ENCODE measurements at places on chromosomes 16 and 17.

DNA sequence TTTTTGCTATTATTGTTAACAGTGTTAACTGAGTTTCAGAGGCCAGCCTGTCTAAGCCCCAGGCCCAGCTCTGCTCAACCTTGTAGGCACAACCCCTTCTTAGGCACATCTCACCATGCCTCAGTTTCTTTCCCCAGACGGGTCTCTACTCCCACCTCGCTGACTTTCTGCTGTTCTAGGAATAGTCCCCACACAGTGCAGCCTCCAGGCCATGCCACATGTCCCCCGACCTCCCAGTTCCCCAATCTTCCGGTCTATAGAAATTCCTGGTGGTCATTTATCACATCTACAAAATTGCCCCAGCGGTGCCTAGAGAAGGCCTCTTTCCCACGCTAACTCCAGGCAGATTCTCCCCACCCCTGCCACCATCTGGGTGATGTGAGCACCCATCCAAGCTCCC, 34.8 kb downstream of the ADGRG5 start:
- DNase-seq = no peak

- DNase-seq = no peak
Observed at GRCh38 chr17:82234211-82235055, 5.6 kb downstream of the SLC16A3 start.

GRCh38 chr17:17463821-17464220, 13.0 kb upstream of the MED9 start:
- no peak for DNase-seq

GRCh38 chr16:6207580-6207979, 1110.0 kb upstream of the EEF2KMT start:
- DNase-seq = no peak

DNA sequence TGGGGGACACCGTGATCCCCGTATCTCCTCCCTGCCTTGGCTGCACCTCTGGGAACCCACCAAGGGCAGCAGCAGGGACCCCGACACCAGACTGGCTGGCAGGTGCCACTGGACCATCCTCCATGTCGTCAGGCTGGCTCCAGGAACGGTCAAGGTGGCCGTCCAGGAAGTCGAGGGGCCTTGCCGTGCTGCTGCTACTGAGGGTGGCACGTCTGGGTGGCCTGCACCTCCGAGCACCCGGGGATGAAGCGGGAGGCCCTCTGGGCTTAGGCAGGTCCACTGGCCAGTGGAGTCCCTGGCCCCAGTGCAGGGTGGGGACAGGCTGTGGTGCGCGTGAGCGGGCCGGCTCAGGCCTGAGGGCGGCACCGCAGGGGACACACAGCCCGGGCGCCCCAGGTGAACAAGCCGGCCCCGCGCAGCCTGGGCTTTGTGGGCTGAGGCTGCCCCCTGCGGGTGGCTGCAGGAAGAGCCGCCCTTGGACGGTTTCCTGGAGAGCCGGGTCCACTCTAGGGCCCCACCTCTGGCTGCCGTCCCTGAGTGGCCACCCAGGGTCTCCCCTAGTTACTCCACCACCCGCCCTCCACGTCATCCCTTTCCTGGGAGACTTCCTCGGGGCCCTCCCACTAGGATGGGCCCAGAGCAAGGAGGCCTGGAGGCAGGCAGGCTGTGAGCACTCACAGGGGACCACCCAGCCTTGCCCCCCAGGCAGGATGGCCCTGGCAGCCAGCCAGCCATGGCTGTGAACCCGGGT, 42.8 kb upstream of the ZC3H18 start:
- DNase-seq = peak; percentile 71

DNA sequence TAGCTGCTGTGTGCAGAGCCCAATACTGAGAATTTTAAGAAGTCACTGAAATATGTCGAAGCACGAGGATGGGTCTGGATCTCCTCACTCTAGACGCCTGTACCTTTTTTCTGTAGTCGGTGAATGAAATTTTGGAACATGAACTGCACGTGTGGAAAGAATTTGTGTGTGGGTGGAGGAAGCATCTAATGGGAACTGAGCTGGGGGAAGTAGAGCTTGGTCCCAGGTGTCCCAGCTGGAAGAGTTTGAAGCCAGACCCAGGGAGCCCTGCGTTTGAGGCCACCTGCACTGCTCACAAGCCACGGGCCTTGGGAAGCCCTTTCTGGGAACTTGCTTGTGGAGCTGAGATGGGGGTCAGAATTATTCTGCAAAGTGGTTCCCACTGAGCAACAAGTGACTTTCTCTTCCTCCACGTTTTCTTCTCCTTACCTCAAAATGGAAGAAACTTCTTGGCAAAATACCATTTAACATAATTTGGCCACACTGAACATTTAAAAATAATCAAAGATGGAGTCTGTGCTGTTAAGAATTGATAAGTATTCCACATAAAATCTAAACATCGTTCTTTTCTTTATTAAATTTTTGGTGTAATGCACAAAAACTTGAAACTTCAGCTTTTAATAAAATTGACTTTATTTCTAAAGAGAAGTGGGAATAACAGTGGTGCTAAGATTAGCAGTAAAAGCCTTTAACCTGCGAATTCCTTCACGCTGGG, 163.8 kb downstream of the PRKCA start:
- DNase-seq = no peak

DNA sequence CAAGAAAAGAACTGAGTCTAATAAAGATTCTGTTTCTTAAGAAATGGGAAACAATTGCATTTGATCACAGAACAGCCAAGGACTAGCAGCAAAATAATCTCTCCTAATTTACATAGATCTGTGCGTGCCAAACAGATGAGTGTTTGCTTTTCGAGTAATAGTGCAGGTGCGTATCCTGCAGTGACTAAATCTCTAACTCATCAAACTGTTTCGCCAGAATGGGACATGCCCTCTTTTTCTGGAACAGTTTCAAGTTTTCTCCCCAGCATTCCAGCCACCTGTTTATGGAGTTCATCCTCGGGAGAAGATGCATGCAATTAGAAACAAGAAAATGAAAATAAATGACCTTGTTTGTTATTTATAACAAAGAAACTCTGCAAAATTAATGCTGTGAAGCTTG, 5.7 kb upstream of the TOX3 start:
- DNase-seq = no peak

- peak; percentile 20 for DNase-seq
Observed at GRCh38 chr16:27520982-27521673, 28.6 kb downstream of the GTF3C1 start.

GRCh38 chr16:81945665-81946064, 65.6 kb downstream of the SDR42E1 start:
- no peak for DNase-seq

GRCh38 chr16:81480606-81481206, 36.1 kb downstream of the CMIP start:
- DNase-seq = no peak

DNA sequence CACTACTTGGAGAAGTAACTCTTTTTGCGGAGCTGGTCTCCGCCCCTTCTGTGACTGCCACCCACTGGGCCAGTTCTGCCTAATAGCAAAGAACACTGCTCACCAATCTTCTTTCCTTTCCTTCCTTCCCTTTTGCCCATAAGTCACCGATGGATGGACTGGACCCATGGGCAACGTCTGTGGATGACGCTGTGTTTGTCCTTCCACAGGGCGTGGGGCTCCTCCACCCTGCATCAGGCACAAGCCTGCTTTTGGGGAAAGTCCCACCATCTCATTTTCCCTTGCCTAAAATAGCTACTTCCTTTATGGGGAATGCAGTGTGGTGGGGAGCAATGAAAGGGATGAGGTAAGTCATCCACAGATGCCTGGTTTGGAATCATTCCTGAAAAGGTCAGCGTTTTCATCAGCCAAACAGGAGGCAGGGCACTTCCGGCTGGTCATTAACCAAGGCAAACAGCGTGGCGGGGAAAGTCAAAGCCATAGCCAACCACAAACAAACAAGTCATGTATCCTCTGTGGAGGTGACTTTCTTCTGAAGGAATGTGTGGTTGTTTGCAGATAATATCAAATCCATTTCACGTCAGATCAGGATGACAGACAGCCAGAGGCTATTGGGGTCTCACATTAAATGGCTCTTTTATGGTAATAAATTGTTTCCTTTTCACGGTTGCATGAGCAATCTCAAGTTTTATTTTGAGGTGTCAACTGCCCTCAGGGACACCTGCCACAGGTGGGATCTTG, 30.7 kb upstream of the MED9 start:
- peak; percentile 77 for DNase-seq

DNA sequence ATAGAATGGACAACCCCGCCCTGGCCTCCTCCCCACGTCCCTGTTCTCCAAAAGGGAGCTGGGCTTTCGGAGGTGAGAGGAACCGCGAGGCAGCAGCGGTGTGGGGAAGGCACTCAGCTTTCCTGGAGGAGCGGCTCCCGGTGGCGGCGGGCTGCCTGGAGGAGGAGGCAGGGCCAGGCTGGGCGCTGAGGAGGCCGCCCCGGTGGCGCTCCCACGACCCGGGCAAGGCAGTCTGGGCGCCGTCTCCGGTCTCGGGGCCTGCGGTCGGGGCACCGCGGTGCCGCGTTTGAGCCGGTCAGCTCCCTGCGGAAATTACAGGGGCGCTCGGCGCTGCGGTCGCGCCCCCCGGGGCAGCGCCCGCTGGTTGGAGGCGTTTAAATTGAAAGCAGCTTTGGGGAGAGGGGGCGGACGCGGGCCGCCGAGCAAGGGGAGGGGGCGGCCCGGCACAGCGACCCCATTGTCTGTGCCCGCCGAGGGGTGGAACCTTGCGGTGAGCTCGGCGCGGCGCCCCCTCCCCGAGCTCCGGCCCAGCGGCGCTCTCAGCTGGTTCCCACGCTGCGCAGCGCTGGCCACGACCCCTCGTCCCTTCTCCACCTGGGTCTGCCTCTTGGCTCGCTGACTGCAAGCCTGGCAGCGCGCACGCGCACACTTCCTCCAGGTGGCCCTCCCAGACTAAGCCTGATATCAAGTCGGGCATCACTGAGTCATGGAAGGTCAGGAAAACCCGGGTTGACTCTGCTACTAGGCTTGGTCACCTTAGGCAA, 58.7 kb upstream of the DLX4 start:
- peak; percentile 16 for DNase-seq

DNA sequence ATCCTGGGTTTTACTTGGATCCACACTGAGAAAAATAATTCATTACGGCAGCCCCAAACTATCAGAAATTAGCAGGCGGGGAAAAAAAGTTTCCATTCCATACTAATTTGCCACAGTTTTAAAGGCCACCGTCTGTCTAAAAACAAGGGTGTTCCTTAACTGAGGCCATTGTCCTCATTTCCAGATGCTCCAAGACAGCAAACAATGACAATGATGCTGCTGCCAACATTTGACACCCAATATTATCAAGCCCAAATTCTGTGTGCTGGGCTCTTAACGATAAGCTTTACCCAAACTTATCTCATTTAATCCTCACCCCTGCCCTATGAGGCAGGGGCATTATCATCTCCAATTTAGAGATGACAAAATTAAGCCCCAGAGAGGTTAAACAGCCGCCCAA, 26.3 kb downstream of the CUEDC1 start:
- no peak for DNase-seq

DNA sequence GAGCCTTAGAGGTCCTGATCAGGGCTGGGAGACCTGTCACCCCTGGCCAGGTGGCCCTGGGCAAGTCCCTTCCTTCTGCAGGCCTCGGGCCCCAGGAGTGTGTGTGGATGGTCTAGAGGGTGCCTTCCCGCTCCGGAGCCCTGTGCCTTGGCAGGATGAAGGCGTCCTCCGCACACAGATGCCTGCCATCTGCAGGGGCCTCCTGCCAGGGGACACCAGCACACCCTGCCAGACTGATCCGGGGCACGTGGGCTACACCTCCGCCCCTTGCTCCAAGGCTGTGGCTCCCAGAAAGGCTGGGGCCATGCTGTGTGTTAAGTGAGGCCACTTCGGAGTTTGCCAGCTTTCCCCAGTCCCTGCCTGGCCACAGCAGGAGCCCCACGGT, 30.7 kb downstream of the NPTX1 start:
- no peak for DNase-seq

- DNase-seq = no peak
Observed at GRCh38 chr16:13245713-13246377, 344.4 kb downstream of the SHISA9 start.

DNA sequence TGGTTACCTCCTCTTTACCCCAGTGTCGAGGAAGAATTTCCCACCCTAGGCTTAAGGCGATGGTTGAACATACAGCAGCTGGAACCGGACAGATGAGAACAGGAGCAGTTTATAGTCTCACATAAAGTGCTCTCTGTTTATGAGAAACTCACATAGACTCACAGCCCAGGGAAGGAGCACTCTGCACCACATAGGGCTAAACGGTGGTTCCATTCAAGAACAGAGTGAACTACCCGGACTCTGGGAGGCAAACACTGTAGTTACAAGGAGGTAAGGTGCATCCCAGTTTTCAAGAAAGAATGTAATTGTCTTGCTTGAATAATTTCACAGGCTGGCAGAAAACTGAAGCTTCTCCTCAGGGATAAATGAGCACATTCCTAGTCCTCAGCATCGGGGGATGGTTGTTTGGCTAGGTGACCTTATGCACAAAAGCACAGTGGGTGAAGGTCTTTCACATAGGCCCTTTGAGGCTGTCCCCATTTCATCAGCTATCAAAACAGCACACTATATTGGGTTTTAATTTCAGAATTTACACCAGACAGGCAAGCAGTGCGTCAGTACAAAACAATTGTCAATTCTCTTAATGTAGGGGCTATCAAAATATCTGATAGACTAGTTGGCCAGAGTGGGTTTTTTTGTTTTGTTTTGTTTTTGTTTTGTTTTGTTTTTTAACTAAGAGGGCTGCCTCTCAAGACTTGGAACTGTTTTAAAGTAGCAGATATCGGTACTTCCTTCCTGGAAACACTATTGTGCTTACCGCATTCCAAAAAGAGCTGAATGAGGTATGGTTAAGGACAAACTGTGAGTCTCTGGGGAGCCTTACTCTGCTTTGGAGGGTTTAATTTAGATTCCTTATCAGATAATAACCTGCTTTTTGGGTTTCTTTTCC, 918.1 kb upstream of the CDH8 start:
- DNase-seq = no peak

DNA sequence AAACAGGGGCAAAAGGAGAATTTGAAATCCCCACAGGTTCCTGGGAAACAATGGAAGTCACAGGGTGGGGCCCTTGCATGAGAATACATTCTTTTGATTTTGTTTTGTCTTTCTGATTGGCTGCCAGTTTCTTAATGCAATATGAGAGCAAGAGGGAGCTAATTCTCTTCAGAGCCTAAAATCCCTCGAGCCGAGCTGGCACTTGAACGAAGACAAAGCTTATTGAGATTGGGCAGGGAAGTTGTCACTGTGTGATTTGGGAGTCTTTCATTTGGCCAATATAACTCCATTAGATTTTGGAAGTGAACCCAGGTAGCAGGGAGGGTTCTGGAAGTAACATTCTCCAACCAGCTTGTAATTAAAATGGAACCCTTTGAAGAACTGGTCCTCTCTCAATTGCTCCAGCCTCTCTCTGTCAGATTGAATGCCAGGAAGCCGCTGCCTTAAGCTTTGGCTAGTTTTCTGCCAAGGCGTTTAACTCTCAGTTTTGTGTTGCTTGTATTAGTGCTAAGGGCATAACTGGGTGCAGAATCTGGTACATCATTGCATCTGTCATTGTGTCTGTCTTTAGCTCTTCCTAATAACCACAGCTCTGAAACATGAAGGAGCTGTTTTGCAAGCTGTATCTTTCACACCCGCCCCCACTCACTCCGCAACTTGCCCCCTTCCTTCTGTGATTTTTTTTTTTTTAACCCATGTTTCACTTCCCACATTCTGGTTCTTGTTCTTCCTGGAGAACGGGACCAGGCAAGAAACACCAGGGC, 272.0 kb downstream of the MAF start:
- no peak for DNase-seq

GRCh38 chr16:11613381-11614303, 26.9 kb upstream of the LITAF start:
- DNase-seq = peak; percentile 75

GRCh38 chr17:10907370-10907769, 69.5 kb upstream of the PIRT start:
- no peak for DNase-seq
